CD4-positive, CD25-positive, alpha-beta regulatory T cell (primary cell): ENCODE measurements at places on chromosomes 16 and 17.

- DNase-seq = no peak
- H3K4me1 ChIP-seq = peaks cover 11% of the 10 kb centered on the region
- no peak overlapping the region for H3K4me3 ChIP-seq
- H3K27me3 ChIP-seq = no peaks in the 10 kb centered on the region
- no peak overlapping the region for H3K27ac ChIP-seq
- H3K36me3 ChIP-seq = no peaks in the 10 kb centered on the region
Observed at GRCh38 chr17:6492892-6493674, 48.8 kb downstream of the PIMREG start.

GRCh38 chr16:49701789-49702494, 154.0 kb downstream of the ZNF423 start:
- no peak overlapping the region for H3K27ac ChIP-seq
- no peaks in the 10 kb centered on the region for H3K4me1 ChIP-seq
- DNase-seq = no peak

DNA sequence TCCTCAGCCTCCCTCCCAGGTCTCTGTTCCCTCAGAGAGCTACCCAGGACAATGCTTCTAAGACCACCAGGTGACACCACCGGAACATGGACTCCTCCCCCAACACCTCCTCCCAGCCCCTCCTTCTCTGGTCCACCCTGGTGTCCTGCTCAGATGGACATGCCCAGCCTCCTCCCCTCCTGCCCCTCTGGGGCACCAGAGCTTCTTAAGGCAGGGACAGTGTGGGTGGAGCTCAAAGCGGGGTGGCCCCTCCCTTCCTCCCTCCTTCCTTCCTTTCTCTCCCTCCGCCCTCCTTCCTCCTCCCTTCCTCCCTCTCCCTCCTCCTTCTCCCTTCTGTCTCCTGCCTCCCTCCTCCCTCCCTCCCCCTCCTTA, 22.7 kb downstream of the TRPV3 start:
- peaks cover 3% of the 10 kb centered on the region for H3K4me1 ChIP-seq
- peak overlapping the region; percentile 8 for H3K27ac ChIP-seq
- H3K36me3 ChIP-seq = no peaks in the 10 kb centered on the region
- peak; percentile 25 for DNase-seq
- H3K27me3 ChIP-seq = no peaks in the 10 kb centered on the region
- no peak overlapping the region for H3K4me3 ChIP-seq

- H3K4me1 ChIP-seq = no peaks in the 10 kb centered on the region
- DNase-seq = no peak
- no peak overlapping the region for H3K4me3 ChIP-seq
- no peak overlapping the region for H3K27ac ChIP-seq
Observed at GRCh38 chr17:81210868-81211267, 11.9 kb downstream of the CEP131 start.

DNA sequence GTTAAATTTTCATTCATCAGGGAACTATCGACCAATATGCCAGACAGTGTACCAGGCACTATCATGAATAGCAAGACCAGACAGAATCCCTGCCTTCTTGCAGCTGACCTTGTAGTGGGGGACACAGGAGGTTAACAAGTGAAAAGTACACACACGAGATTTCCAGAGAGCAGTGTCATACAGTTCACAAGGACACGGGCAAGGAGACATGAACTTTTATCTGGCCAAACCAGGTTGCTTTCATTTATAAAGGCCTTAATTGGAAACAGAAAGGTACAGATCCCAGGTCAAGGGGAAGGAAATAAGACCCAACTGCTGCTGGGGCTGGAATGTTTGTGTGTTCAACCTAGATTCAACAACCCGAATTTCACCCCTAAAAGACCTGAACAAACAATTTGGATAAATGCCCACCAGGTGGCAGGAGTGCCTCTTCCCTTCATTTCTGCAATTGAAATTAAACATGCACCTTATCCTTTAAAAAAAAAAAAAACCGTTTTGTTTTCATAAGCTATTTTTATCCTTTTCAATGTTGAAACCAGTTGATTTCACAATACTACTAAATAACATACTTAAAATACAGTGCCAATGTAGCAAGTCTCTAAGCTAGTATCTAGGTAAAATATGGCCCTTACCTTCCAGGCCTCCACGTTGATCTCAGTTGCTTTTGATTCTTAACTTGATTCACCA, 65.9 kb downstream of the EMP2 start:
- peaks cover 2% of the 10 kb centered on the region for H3K4me1 ChIP-seq
- H3K27me3 ChIP-seq = no peaks in the 10 kb centered on the region
- peak; percentile 26 for DNase-seq

GRCh38 chr17:5437721-5438317, 1.1 kb downstream of the C1QBP start:
- peak overlapping the region; percentile 75 for H3K27ac ChIP-seq
- peaks cover 26% of the 10 kb centered on the region for H3K4me1 ChIP-seq
- no peaks in the 10 kb centered on the region for H3K27me3 ChIP-seq
- peak; percentile 24 for DNase-seq
- H3K4me3 ChIP-seq = peak overlapping the region; percentile 88
- H3K36me3 ChIP-seq = peaks cover 37% of the 10 kb centered on the region

- H3K27me3 ChIP-seq = no peaks in the 10 kb centered on the region
- H3K36me3 ChIP-seq = peaks cover 79% of the 10 kb centered on the region
- H3K27ac ChIP-seq = no peak overlapping the region
- DNase-seq = no peak
- no peak overlapping the region for H3K4me3 ChIP-seq
Observed at GRCh38 chr16:70570967-70571570, 47.5 kb downstream of the SF3B3 start.

GRCh38 chr16:9049241-9049640, 42.2 kb upstream of the HAPSTR1 start:
- H3K4me1 ChIP-seq = no peaks in the 10 kb centered on the region
- no peak overlapping the region for H3K4me3 ChIP-seq
- no peaks in the 10 kb centered on the region for H3K36me3 ChIP-seq
- no peak overlapping the region for H3K27ac ChIP-seq
- no peaks in the 10 kb centered on the region for H3K27me3 ChIP-seq

GRCh38 chr17:78727057-78727456, 55.0 kb downstream of the CYTH1 start:
- peaks cover 97% of the 10 kb centered on the region for H3K4me1 ChIP-seq
- no peak for DNase-seq
- H3K27me3 ChIP-seq = no peaks in the 10 kb centered on the region
- H3K27ac ChIP-seq = no peak overlapping the region
- H3K4me3 ChIP-seq = peak overlapping the region; percentile 70

DNA sequence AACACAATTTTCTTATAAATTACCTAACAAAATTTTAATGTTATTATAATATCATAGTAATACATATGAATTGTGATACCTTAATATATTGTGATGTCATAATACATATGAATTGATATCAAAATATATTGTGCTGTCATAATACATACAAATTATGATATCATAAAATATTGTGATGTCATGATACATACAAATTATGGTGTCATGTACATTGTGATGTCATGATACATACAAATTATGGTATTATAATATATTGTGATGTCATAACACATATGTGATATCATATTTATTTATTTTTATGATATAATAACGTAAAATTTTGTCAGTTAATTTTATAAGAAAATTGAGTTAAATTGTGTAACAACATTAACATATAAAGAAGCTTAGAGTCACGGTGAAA, 1927.2 kb downstream of the TP53TG3F start:
- H3K4me3 ChIP-seq = no peak overlapping the region
- no peaks in the 10 kb centered on the region for H3K27me3 ChIP-seq
- no peaks in the 10 kb centered on the region for H3K4me1 ChIP-seq
- no peak for DNase-seq
- H3K27ac ChIP-seq = no peak overlapping the region
- no peaks in the 10 kb centered on the region for H3K36me3 ChIP-seq

DNA sequence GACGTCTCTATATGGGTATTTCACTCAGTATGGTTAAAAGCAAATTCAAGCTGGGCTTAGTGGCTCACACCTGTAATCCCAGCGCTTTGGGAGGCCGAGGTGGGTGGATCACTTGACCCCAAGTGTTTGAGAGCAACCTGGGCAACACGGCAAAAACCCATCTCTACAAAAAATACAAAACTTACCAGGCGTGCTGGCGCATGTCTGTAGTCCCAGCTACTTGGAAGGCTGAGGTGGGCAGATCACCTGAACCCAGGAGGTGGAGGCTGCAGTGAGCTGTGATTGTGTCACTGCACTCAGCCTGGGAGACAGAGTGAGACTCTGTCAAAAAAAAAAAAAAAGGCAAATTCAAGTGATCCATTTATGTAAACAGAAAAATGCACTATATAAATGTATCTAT, 1.3 kb upstream of the TNFRSF17 start:
- no peaks in the 10 kb centered on the region for H3K27me3 ChIP-seq
- no peaks in the 10 kb centered on the region for H3K4me1 ChIP-seq
- H3K36me3 ChIP-seq = no peaks in the 10 kb centered on the region
- no peak for DNase-seq
- no peak overlapping the region for H3K27ac ChIP-seq

- no peaks in the 10 kb centered on the region for H3K27me3 ChIP-seq
- DNase-seq = no peak
- H3K27ac ChIP-seq = no peak overlapping the region
Observed at GRCh38 chr16:75948441-75948840, 222.2 kb upstream of the CPHXL start.

- H3K36me3 ChIP-seq = peaks cover 2% of the 10 kb centered on the region
- no peak overlapping the region for H3K4me3 ChIP-seq
Observed at GRCh38 chr16:17461951-17462729, 8.6 kb downstream of the XYLT1 start.

DNA sequence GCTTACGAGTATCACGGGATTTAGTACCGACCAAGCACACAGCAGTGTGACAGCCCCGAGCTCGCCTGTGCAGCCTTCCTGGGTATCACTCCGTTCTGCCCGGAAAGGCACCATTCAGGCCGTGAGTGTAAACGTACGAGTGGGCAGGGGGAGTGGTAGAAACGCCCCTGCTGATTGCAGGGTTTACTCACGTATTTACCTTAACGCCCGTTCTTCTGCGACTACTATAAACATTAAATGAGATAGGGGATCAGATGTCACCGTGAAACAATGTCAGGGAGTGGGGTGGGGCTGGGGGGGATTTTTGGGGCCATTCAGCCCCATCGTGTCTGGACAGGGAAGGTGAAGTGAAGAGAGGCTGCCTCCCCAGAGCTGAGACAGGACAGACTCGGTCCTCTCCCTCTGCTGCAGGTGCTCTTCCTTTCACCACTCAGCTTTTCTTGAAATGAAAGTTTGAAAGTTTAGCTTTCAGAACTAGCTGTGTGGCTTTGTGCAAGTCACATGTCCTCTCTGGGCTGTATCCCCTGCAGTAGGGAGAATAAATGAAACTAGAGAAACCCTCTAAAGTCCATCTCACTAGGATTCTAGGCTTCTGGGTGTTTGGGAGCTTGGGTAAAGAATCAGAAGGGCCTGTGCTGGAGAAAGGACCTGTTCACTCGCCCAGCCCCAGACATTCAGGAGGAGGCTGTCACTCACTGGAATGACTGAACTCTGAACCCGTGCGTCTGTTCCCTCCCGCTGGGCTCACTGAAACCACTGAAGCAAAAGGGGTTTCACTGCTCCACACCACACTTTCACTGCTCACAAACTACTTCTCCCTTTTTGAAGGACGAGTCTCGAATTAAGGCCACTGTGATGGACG, 66.7 kb downstream of the RPA1 start:
- no peaks in the 10 kb centered on the region for H3K27me3 ChIP-seq
- no peak overlapping the region for H3K4me3 ChIP-seq
- no peak overlapping the region for H3K27ac ChIP-seq
- DNase-seq = no peak

DNA sequence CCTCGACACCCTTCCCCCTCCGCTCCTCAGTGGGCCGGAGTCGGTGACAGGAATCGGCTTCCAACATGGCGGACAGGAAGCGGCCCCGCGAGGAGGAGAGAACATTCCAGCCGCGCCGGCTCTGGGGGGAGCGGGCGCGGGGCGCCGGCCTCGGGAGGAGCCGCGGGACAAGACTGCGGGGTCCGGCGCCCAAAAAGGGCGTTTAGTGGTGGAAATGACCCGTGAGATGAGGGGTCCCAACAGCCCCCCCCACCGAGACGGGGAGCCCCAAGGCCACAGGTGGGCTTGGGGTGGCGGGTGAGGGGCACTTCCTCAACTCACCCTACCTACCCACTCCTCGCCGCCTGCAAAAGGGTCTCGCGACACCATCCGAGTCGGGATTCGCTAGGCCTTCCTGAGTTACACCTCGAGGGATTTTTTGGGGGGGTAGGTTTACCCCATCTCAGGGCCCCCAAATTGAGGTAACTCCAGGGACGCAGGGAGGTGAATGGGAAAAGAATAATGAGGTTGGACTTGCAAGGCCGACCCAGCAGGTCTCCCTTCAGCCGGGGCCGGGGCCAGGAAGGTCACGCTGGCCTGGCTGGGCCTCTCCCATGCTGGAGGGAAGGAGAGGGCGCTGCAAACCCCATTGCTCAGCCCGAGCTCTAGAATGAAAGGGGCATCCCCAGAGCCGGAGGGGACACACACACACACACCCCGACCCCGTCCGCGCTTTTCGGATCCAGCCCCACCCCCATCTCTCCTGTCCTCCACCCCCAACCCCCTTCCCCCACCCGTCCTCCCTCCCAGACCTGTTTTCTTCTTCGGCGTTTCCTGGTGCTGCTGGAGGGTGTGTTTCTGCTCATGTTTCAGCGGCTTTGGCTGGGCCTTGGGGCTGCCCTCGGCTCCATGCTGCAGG, 707 bp downstream of the NUFIP2 start:
- no peaks in the 10 kb centered on the region for H3K27me3 ChIP-seq
- H3K36me3 ChIP-seq = peaks cover 16% of the 10 kb centered on the region
- peak; percentile 57 for DNase-seq
- H3K27ac ChIP-seq = peak overlapping the region; percentile 94
- H3K4me1 ChIP-seq = peaks cover 46% of the 10 kb centered on the region

GRCh38 chr17:57197466-57198071, 58.8 kb upstream of the MSI2 start:
- DNase-seq = no peak
- no peak overlapping the region for H3K27ac ChIP-seq
- no peaks in the 10 kb centered on the region for H3K27me3 ChIP-seq
- H3K36me3 ChIP-seq = no peaks in the 10 kb centered on the region

DNA sequence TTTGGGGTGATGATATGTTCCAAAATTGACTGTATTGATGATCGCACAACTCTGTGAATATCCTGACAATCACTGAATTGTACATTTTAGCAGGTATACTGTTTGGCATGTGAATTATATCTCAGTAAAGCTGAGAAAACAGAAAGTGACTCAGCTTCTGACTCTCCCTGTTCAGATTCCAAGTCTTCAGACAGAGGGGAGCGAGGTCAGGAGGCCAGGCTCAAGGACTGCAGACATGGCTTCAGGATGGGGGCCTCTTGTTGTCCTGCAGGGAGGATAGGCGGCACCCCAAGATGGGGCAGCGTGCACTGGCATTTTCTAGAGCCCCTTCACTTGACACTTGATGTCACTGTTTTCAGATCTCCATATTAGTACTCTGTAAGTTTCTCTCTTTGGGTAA, 45.6 kb downstream of the KNOP1 start:
- peaks cover 28% of the 10 kb centered on the region for H3K36me3 ChIP-seq
- H3K4me1 ChIP-seq = no peaks in the 10 kb centered on the region
- no peak overlapping the region for H3K27ac ChIP-seq
- H3K27me3 ChIP-seq = no peaks in the 10 kb centered on the region
- no peak for DNase-seq
- no peak overlapping the region for H3K4me3 ChIP-seq

- H3K27me3 ChIP-seq = peaks cover 2% of the 10 kb centered on the region
- no peaks in the 10 kb centered on the region for H3K4me1 ChIP-seq
- H3K36me3 ChIP-seq = no peaks in the 10 kb centered on the region
- no peak overlapping the region for H3K27ac ChIP-seq
Observed at GRCh38 chr17:33858682-33859081, 396.4 kb upstream of the CCL2 start.

GRCh38 chr16:17770104-17770503, 299.3 kb upstream of the XYLT1 start:
- no peak overlapping the region for H3K4me3 ChIP-seq
- DNase-seq = no peak
- H3K27me3 ChIP-seq = no peaks in the 10 kb centered on the region
- no peaks in the 10 kb centered on the region for H3K4me1 ChIP-seq
